ENCODE measurements at places on chromosomes 2 and 18.

- peak; percentile 89 for DNase-seq
Measured at GRCh38 chr2:143730953-143731260, 601.7 kb downstream of the ARHGAP15 start.

DNA sequence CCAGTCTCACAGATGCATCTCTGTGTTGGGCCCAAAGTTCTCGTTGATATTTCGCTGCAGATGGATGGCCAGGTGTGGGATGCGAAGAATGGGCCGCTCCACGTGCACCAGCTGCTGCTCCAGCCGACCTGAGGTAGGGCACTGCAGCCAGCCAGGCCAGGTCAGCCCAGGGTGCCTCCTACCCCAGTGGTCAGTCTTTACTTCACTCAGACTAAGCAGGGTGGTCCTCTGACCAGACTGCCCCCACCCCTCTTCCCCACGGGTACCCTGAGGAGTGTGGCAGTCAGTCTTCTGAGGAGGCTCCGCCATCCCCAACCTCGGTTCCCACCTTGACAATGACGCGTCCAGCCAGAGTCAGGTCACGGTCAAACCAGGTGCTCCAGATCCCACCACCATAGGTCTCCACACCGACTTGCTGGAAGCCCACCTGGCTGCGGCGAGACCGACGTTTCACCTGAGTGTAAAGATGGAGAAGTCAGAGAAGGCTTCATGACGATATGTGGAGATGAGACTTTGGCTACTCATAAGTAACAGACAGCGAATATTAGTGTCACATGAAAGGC is 1.7 kb downstream of the DNPEP start:
- no peak for DNase-seq

DNA sequence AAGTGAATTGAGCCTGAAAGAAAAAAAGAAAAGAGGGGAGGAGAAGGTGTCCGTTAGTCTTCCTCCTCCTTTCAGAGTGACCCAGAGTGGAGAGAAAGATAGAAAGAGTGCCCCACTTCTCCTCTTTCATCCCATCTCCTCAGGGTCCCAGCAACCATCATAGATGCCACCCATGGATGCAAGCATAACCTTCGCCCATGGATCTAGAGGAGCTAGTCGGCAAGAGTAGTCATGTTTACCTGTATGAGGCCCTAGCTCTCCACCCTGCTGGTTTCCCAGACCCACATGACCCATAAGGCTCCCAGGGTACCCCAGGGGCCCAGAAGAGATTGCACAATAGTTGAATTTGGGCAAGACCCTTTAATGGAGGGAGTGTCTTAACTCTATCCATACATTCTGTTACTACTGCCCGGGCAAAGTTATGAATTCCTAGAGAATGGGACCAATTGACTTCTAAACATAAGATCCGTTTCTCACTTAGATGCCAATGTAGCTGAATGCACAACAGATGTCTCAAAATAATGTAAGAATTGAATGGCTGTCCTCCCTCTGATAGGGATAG is 56.1 kb upstream of the CDCA7 start:
- no peak for DNase-seq

GRCh38 chr2:30765191-30765590 is 42.1 kb downstream of the CAPN13 start:
- no peak for DNase-seq

DNA sequence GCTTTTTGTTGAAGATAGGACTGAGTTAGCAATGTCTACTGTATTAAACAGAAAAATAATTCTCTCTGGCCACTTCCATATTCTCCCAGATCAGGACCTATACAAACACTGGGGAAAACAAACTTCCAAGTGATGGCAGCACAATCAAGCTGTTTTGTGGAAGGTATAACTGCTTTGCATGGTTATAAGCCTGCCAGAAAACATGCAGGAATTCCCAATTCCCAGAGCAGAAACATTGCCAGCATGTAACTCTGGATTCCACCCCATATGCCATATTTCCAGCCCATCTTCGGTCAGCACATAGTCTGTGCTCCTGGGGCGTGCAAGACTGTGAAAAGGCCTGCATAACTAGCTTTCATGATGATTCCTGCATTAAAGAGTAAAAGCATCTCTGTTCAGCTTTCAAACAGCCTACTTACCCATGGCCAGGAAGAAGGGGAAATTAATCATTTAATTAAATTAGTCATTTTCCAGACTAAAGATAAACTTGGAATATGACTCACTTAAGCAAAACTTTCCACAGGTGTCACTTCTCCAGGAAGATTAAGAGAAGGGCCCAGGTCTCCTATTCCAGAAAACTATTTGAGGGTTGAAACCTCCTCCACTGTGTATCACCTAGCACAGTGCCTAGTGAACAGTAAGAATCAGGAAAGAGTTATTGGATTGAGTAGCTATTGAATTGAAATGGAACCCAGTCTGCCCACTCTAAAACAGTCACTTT is 280.5 kb downstream of the NRXN1 start:
- no peak for DNase-seq

GRCh38 chr2:140998577-140998976 is 1132.2 kb downstream of the LRP1B start:
- DNase-seq: no peak

GRCh38 chr2:80073134-80073561 is 231.4 kb downstream of the LRRTM1 start:
- DNase-seq: peak; percentile 42

- no peak for DNase-seq
Measured at GRCh38 chr18:27652480-27653121, 467.5 kb upstream of the CHST9 start.

DNA sequence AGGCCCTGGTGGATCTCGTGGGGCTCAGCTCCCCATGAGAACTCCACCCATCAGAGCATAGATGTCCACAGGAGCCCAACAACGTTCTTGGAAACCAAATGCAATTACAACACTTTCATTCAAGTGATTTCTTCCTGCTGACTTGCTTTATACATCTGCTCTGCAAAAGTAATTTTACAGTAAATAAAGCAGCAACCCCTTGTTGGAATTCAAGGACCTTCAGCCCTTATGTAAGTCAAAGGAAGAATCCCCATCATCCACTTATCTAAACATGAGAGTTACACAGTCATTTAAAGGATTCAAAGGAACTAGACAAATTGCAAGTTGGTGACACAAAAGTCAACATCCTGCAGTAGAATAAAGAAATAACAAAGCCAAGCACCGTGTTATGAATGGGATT is 17.1 kb upstream of the ANTXR1 start:
- no peak for DNase-seq

GRCh38 chr2:226664140-226664539 is 135.5 kb downstream of the IRS1 start:
- no peak for DNase-seq

- DNase-seq: peak; percentile 86
Measured at GRCh38 chr2:84832772-84833461, 48.0 kb downstream of the TRABD2A start.

GRCh38 chr18:24078391-24078790 is 60.5 kb upstream of the CABYR start:
- DNase-seq: no peak

Measured in suppressor macrophage treated with lipopolysaccharide for 1 hour (primary cell).